Lung microvascular endothelial cell (primary cell): ENCODE measurements at places on chromosomes 5 and 9.

DNA sequence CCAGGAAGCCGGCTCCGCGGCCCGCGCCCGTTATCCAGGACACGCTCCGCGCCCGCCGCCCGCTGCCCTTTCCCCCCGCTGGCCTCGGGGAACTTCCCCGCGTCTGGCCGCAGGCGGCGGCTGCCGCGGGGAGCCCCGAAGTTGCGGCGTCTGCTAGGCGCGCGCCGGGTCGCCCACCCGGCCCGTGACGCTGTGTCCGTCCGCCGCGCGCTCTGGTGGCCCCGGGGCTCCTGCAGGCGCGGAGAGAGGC is 621 bp upstream of the GCNT4 start:
- no peak for DNase-seq

DNA sequence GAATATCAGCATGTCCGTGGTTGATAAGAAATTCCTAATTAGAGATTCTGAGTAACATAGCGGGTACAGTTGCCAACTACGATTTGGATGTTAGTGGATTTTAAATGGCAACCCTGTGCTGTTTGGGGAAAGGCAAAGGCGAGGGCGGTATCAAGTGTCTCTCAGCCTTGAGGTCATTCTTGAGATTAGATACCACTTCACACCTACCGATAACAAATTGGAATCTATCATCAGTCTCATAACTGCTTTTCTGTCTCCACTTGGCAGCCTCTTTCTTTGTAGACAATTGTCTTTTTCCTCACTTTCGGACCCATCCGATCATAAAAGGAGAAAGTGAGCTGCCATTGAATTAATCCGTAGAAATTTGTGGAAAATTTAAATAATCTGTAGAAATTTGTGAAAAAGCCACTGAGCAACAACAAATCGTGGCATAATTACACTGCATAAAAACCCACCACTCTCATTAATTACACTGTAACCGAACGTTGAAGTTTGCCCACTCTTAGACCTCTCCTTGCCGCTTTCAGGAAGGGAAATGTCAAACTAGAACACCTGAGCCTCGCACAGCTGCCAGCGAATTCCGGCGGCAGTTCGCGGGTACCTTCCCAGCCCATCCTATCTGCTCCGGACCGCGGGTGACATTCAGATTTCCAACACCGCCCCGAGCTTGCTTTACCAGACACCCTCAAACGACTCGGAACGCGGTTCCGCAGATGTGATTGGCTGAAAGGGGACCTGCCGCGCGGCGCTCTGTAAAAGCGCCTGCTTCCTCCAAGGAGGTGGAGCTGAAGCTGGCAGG is 849 bp upstream of the RGMB start:
- peak; percentile 74 for DNase-seq

DNA sequence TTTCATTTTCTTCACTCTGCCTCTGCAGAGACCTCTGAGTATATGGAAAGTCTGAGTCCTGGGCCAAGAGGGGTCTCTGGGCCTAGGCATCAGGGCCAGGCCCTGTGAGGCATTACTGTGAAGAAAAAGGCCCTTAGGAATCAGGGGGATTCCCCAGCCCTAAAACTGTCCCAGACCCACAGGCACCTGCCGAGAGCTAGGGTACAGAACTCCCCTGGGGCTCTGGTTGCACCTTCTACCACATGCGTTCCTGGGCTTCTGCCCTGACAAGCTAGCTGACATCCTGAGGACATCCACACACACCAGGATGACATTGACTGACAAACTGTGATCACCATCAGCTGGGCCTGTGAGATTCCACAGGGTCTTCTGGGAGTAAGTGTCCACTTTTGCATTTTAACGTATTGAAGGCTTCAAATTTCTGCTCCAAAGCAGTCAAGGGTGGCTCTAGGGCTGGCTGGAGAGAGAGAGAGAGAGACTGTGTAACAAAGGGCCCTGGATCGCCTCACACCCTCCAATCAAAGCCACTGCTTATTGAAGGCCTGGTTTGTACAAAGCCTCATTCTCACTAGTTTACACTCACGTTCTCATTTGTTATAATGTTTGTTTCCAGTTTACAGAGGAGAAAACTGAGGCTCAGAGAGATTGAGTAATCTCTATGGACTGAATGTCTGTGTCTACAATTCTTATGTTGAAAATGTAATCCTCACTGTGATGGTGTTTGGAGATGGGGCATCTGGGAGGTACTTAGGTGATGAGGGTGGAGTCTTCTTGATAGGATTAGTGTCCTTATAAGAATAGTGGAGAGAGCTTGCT is 45.1 kb downstream of the TGFBI start:
- no peak for DNase-seq

- DNase-seq = no peak
Measured at GRCh38 chr9:134842321-134842720, 38.3 kb upstream of the FCN2 start.

GRCh38 chr9:22921742-22922141 is 475.1 kb downstream of the DMRTA1 start:
- DNase-seq = no peak

GRCh38 chr9:130348881-130349280 is 83.3 kb downstream of the HMCN2 start:
- DNase-seq = no peak

DNA sequence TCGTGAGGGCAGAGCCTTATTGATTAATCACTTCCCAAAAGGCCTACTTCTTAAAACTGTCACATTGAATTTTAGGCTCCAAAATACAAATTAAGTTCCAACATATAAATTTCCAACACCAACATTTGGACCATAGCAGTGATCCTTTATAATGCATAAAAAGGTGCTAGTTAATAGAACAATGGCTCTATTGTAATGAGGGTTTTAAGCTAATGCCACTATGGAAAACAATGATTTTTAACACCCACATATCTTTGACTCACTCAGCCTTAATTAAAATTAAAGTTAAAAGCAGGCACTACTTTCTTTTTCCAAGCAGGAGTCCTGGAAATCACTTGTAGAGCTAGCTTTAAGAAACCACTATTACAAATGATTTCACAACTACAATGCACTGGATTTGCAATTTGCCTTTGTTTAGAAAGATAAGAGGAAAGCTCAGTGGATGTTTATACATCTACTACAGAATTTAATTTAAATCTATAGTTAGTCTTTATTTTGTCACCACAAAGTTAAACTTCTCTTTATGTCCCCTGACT is 41.8 kb downstream of the DPYSL3 start:
- no peak for DNase-seq

- DNase-seq = no peak
Measured at GRCh38 chr5:15914638-15915037, 265.0 kb downstream of the MARCHF11 start.

DNA sequence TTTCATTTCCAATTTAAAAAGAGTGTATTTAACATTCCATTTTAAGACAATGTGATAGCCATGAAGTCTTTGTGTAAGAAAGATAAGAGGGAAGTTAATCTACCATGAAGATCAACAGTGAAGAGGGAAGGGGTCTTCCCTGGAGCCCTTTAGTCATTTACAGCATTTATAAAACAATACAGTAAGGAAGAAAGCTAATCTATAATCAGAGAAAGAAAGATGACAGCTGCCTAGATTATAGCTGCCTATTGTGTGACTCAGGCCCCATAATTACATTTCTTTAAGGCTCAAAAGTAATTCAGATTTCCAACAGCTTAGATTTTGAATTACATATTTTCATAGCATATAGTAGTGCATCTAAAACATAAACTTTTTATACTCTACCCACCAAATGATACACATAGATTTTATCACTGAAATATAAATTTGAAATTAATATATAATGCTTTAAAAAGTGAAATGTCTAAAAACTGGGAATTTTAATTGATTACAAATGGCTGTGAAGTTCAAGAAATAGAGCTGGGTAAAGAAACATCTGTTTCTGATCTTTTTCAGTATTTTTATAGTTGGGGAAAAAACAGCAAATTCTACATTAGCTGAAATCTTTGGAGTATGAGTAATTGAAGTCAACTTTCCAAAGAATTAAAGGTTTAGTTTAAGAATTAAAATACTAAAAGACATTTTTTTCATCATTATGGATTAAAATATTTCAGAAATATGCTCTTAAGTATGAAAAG is 89.6 kb downstream of the RIC1 start:
- no peak for DNase-seq

GRCh38 chr9:89360465-89360864 is 42.2 kb downstream of the SECISBP2 start:
- peak; percentile 38 for DNase-seq

DNA sequence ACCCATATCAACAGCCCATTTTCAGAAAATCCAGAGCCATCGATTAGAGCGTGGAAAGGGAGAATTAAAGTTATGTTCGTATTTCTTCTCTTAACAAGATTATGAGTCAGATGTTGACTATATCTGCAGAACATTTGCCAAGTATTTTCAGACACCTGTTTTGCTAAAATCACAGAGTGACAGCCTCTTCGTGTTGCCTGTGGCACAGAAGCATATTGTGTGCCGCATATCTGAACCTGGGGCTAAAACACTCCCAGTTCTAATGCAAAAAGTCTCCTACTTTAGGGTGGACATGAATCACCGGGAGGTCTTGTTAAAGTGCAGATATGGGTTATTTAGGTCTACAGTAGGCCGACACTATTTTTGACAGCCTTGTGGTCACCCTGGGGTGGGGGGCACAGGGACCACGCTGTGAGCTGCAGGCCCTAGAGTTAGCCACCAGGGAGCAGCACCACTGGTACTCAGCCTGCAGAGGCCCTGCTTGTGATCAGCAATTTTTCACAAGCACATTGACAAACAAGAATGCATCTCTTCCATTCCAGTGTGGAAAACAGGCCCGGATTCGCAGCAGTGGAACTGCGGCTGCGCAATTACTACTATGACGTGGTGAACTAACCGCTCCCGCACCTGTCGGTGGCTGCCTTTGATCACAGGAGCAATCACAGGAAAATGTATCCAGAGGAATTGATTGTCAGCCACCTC is 93.5 kb downstream of the SYK start:
- peak; percentile 39 for DNase-seq
